G401 (cell line): ENCODE measurements at places on chromosomes 11 and 22.

GRCh38 chr11:93288767-93289166, 41.8 kb upstream of the DEUP1 start:
- DNase-seq: no peak

GRCh38 chr11:111694851-111695250, 71.3 kb downstream of the PPP2R1B start:
- peak; percentile 30 for DNase-seq

DNA sequence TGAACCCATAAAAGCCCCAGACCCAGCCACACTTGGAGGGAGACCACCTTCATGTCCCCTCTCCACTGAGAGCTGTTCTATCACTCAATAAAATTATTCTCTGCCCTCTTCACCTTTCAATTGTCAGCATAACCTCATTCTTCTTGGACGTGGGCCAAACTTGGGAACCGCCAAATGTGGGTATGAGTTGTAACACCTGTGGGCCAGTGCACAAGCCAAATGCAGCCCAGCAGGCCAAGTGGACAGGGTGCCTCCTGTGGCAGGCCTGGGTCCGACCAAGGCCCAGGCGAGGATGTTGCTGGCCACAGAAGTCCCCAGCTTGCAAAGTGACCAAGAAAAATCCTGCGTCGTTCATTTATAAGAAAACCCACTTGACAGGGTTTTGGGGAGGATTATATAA, 621.2 kb downstream of the METTL15 start:
- no peak for DNase-seq

GRCh38 chr22:17772249-17772957, 1.9 kb downstream of the BID start:
- DNase-seq: peak; percentile 32

- DNase-seq: no peak
Measured at GRCh38 chr11:19555266-19555665, 157.4 kb upstream of the NAV2 start.

GRCh38 chr11:9143721-9144120, 52.3 kb upstream of the SCUBE2 start:
- DNase-seq: no peak

GRCh38 chr11:88337987-88338668, 592 bp upstream of the CTSC start:
- DNase-seq: no peak

GRCh38 chr22:17728786-17729185, 45.5 kb downstream of the BID start:
- DNase-seq: no peak

DNA sequence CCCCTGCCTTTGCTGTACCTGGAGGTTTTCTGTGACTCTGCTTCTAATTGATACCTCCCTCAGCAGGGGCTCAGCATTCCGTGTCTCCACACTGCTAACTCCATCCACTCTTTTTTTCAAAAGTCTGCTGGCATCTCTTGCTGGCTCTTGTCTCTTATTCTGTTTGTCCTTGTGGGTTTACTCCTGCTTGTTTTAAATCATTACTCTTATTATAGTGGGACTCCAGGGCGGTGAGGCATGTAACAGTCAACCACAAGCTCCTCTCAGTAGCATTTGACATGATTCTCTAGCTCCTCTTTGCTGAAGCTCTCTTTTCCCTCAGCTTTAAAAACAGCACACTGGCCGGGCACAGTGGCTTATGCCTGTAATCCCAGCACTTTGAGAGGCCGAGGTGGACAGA, 260.2 kb upstream of the NARS2 start:
- no peak for DNase-seq

GRCh38 chr22:28413612-28414399, 265.8 kb downstream of the TTC28 start:
- DNase-seq: no peak

- no peak for DNase-seq
Measured at GRCh38 chr11:70365544-70365927, 32.8 kb upstream of the CTTN start.

- DNase-seq: no peak
Measured at GRCh38 chr11:95372097-95372656, 141.2 kb upstream of the SESN3 start.

- no peak for DNase-seq
Measured at GRCh38 chr11:45156201-45156600, 9.8 kb downstream of the PRDM11 start.

DNA sequence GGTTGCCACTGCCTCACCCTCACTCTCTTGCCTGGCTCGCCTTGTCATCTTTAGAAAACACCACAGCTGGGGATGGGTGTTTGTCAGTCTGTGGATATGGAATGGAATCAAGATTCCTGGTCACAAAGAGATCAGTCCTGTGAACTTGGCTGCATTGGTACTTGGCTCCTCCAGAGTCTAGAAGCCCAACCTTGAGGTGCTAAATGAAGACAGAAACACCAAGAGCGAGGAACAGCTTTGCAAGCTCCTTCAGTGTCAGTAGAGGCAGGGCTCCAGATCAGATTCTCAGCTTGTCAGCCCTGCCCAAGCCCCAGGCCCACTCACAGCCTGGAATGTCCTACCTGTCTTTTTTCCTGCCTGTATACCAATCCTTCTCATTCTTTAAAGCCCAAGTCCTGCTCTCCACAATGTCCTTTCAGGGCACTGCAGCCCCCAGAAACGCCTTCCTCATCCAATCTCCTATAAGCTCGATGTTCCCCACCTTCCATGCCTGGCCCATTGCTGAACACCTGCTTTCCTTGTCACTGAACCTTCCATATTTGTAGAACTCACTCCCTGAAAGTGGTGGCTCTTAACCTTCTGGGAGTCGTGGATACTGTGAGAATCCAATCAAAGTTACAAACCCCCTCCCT, 188.9 kb downstream of the BCR start:
- no peak for DNase-seq

GRCh38 chr22:37533995-37534394, 14.8 kb upstream of the CARD10 start:
- DNase-seq: no peak

GRCh38 chr11:128902515-128903066, 11.4 kb downstream of the KCNJ5 start:
- DNase-seq: no peak

- peak; percentile 39 for DNase-seq
Measured at GRCh38 chr11:66083767-66084166, 13.7 kb downstream of the PACS1 start.

DNA sequence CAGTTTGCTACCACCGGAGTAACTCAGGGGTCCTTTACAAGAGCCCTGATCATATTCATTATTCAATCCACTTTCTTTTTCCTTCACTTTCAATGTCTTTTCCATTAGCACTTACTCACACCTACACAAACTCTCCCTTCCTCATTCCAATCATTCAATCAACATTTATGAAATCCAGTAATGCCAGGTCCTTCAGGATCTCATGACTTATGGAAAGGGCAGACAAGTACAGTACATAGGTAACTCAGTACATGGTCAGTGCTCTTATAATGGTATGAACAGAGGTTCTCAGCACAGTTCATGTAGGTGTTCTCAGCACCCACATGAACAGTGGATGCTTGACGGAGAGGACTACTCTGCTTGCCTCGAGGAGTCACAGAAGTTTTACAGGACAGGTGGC, 106.6 kb downstream of the USP35 start:
- DNase-seq: no peak

DNA sequence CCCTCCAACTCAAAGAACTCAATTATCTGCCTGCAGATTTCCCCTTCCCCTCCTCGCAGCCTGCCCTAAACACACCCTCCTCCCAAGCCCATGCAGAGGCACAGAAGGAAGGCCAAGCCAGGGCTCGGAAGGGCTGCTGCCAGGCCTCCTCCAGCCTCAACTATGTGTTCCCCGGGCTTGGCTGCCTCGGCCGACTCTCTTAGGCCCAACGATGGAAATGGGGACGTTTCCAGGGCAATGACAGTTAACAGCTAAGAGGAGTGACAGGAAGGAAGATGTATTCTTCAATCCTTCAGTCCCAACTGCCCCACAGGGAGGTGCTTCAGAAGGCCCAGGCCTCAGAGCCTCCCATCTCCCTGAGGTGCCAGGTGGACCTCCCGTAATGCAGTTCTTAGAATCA, 104.0 kb upstream of the AKIP1 start:
- DNase-seq: peak; percentile 46

DNA sequence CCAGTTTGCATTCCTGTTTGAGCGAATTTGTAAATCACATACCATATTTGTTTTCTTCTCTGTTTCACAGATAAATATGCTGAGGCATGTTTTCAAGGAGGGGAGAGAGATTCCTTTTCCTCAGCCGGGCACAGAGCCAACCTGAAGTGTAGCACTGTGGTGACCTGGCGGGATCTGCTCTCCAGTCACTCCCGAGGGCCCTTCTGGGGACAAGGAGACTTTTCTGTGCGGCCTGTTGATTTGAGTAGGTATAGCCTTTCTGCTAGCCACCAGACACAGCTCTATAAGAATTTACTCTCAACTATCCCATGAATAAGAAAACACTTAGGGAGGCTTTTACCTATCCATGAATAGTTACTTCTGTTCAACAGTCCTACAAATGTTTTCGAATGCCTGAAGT, 63.5 kb upstream of the FDX1 start:
- DNase-seq: no peak

DNA sequence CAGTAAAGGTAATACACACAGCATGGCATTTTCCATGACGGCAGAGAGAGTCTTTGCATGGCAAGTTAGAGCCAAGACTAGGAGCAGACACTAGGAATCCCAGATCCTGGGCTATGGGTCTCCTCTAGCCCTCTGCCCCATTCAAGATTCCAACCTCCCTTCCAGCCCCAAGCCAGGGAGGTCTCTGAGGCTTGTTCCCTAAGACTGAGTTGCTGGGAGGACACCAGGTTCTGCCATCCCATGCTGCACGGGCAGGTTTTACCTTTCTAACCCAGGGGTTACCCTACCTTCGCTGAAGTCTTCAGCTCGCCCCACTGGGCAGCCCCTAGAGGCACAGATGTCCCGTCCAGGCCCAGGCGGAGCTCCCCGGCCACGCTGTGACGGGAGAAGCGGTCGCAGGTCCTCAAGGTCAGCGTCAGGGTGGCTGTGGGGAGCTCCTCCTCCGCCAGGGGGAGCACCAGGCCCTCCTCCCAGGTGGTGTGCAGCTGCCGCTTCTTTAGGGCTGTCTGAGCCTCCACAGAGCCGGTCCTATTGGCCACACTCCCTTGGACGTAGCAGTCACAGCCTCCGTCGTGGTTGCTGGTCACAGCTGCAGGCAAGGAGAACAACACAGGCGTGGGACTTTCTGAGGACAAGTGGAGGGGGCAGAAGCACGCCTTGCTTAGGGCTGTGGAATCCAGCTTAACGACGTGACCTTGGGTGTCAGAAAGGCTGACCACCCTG, 33.8 kb downstream of the SYT13 start:
- no peak for DNase-seq

DNA sequence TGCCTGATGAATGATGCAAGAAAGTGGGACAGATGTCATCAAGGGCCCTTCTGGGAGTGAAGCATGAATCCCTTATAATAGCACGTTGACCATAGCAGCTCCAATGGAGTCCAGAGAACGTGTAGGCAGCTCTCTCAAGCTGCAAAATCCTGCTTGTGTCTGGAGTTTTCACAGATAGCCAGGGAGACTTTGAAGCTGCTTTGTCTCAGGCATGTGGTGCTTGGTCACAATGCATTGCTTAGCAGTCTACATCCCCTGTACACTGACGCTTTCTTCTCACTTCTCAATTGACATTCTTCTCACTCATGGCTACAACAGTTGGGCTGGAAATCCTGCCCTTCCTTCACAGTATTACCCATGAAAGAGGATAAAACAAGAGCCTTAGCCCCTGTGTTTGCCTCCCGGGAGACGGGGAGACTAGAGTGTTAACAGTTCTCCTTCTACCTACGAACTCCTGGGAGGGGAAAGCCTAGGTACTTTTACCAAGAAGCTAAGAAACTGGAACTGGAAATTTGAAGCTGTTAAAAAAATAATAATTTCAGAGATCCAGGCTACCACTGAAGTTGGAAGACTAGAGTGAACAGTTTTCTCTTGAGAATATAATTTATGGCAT, 20.7 kb upstream of the MMP7 start:
- no peak for DNase-seq

GRCh38 chr11:111937461-111937769, 272 bp downstream of the DIXDC1 start:
- no peak for DNase-seq

- DNase-seq: no peak
Measured at GRCh38 chr11:112087212-112087611, 539 bp downstream of the SDHD start.

DNA sequence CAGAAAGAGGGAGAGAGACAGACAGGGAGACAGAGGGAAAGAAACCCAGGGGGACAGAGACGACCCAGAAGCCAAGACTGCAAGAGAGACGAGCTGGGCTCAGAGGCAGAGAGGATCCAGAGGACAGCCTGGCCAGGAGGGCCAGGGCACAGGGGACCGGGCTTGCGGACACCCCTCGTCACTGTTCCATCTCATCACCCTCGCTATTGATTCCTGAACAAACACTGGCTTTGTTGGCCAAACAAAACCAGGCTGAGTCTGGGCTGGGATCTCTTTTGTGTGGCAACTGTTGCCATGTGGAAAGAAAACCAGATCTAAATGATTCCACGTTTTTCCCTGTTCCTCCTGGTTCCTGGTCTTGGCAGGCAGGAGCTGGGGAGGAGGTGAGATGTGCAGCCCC, 339.4 kb downstream of the MN1 start:
- DNase-seq: no peak

DNA sequence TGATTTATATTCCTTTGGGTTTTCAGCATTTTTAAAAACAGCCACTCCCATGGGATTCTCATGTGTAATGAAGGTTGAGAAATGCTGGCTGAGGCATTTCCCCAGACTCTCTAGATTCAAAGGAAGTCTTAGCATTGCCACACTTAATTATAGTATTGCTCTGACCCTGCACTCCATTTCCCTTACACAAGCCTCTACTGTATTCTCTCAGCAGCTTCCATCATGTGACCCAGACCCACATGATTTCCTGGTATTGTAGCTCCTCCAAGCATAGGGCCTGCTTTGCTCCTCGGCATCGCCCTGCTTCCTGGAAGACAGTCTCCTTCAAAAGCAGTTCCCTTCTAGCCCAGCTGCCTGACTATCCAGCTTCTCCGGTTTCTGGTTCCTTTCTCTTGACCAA, 261.5 kb downstream of the LARGE1 start:
- no peak for DNase-seq

- DNase-seq: no peak
Measured at GRCh38 chr11:41872426-41872825, 413.0 kb upstream of the LRRC4C start.

DNA sequence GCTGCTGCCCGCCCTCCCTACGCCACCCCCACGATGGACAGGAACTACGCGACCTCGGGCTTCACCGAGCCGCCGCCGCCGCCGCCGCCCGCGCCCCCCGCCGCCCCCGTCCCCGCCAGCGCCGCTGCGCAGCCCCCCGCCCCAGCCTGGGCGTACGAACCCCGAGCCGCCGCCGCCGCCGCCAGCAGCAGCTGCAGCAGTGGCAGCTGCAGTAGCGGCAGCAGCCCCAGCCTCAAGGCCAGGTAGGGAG, 407 bp downstream of the QSER1 start:
- DNase-seq: no peak

- DNase-seq: no peak
Measured at GRCh38 chr11:9362393-9362863, 22.0 kb upstream of the IPO7 start.
